ENCODE measurements at places on chromosomes 3 and 15.

GRCh38 chr3:142977399-142977728, 13.9 kb upstream of the PAQR9 start:
- no peak for DNase-seq

- DNase-seq, result no peak
Observed at GRCh38 chr3:117526470-117527079, 817.0 kb downstream of the TUSC7 start.

DNA sequence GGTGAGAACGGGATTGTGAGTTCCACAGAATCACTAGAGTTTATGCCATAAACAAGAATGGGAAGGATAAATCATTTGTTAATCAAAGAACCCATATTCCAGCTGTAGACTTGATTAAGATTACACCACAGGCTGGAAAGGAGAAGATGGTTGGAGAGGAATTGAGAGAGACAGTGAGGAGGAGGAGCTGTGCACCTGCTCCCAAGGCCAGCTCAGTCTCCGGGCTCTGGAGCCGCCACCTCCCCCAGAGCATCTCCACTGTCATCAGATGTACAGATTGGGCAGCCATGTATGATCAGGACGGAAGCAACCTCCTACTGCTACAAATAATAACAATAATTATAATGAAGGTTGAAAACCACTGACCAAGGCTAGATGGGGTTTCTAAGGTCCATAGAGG, 170.0 kb downstream of the MINAR1 start:
- no peak for DNase-seq

- DNase-seq, result no peak
Observed at GRCh38 chr3:10462641-10463532, 42.5 kb downstream of the ATP2B2 start.

GRCh38 chr15:85646538-85647091, 148.1 kb downstream of the KLHL25 start:
- no peak for DNase-seq

DNA sequence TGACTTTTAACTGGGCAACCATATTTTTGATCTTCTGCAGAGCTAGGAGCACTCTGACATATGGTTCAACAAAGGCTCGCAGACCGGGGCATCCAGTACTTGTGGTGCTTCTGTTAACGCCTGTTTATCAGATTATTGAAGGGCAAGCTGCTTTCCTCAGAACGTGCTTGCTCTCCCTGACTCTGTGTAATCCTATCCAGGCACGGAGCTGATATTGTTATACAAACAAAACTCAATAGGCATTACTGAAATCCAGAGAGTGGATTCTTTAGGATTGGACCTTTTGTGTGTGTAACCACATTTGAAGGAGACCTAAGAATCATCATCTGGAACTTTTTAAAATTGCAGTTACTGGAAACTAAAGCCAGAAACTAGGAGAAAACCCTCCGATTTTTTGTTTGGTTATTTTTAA, 246.5 kb downstream of the PTPRG start:
- DNase-seq, result no peak

- DNase-seq, result no peak
Observed at GRCh38 chr3:73474619-73475018, 150.1 kb downstream of the PDZRN3 start.

- DNase-seq, result no peak
Observed at GRCh38 chr3:41522612-41523011, 323.3 kb downstream of the CTNNB1 start.

DNA sequence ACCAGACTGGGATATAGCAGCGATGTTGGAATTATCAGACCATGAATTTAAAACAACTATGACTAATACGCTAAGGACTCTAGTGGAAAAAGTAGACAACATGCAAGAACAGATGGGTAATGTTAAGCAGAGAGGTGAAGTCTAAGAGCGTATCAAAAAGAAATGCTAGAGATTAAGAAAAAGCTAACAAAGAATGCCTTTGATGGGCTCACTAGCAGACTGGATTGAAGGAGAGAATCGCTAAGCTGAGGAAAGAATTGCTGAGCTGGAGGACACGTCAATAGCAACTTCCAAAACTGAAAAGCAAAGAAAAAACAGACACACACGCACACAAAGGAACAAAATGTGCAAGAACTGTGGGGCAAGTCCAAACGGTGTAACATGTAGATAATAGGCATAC, 20.0 kb upstream of the CMTM6 start:
- no peak for DNase-seq

- DNase-seq, result no peak
Observed at GRCh38 chr3:100009276-100010086, 104.8 kb downstream of the FILIP1L start.

GRCh38 chr3:41629986-41630385, 331.9 kb downstream of the ULK4 start:
- no peak for DNase-seq

GRCh38 chr3:63474828-63475518, 177.5 kb upstream of the SNTN start:
- no peak for DNase-seq

DNA sequence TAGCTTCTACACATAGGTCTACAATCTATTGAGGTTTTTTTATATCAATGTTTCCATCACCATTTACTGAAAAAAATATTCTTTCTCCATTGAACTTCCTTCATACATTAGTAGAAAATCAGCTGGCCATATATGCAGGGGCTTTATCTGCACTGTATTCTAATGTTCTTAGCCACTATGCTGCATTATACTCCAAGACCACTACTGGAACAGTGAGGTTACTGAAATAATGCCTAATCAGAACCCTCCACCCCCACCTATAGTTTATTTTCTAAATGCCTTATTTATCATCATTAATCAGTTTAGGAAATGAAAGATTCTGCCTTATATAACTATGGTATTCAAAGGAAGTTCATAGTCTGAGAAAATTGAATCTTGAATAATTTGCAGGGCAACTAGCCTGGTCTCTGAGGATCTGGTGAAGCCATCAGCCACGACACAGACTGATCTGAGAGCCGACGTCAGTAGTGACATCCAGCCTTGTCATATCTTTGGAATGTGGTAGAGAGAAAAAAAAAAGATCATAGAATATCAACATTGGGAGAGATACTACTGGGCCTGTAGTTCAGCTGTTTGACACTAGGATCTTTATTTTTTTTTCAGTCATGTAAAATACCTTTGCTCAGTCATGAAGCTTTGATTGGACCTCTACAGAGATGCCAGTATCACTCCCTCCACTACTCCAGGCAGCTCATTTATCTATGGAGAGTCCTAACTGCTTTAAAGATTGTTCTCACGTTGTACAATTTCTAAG, 66.6 kb downstream of the P3H2 start:
- peak; percentile 14 for DNase-seq

- DNase-seq, result no peak
Observed at GRCh38 chr15:57298204-57298603, 78.1 kb upstream of the CGNL1 start.

- DNase-seq, result no peak
Observed at GRCh38 chr15:86155551-86155950, 75.9 kb downstream of the AGBL1 start.

GRCh38 chr15:83658430-83659416, 4.8 kb downstream of the ADAMTSL3 start:
- DNase-seq, result no peak

DNA sequence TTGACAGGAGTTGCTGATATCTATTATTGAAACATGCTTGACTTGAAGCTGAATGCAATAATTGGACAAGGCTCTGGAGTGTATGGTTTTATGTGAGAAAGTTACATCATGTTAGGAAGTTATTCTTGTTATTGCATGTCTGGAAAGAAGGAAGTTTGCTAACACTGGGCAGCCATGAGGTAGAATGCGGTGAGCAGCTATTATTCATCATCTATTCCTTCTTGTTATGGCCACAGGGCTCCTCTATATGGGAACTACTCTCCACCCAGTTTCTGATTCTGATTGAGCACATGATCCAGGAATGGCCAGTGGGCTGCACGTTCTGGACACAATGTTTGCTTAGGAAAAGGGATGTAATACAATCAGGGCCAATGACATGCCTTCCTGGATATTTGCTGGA, 37.8 kb upstream of the SCN5A start:
- DNase-seq, result no peak

GRCh38 chr3:56855856-56856512, 54.2 kb upstream of the ARHGEF3 start:
- no peak for DNase-seq

DNA sequence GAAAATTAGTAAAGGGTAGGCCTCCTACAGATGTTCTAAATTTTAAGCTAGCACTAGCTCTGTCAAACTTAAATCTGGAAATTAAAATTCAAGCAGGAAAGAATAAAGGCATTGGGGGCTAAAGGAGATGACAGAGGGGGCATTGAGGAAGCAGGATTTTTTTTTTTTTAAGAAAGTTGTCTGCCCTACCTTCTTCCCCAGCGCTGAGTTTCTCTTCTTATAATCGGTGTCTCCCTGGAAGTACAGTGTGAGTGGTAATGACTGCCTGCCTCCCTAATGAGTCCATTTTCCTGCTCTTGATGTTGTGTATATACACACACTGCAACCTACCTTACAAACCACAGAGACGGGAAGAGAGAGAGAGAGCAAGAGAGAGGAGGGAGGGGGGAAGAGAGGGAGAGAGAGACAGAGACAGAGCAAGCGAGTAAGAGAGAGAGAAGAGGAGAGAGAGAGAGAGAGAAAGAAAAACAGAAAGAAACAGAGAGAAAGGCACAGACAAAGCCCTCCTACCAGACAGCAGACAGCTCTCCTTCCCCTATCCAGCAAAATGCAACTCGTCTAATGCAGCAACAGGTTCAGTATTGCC, 47.0 kb downstream of the ZBTB20 start:
- DNase-seq, result no peak

GRCh38 chr3:185351396-185351795, 11.5 kb upstream of the MAP3K13 start:
- no peak for DNase-seq

- no peak for DNase-seq
Observed at GRCh38 chr15:62534996-62535395, 369.9 kb upstream of the C2CD4B start.

DNA sequence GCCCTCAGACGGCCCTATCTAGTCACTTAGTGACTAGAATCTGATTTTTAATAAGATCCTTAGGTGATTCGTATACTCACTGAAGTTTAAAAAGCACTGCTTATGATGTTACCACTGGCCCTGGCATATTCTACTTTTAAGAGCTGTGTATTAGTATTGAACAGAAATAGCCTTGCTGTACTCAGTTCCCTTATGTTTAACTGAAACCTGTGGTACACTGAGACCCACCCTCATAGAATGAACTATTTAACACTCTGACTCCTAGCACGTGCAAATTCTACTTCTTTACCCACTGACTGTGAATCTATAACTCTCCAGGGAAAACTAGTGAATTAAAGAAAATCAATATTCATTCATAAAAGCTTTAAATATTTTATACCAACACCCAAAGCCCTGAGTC, 108.9 kb downstream of the CCNL1 start:
- DNase-seq, result no peak

DNA sequence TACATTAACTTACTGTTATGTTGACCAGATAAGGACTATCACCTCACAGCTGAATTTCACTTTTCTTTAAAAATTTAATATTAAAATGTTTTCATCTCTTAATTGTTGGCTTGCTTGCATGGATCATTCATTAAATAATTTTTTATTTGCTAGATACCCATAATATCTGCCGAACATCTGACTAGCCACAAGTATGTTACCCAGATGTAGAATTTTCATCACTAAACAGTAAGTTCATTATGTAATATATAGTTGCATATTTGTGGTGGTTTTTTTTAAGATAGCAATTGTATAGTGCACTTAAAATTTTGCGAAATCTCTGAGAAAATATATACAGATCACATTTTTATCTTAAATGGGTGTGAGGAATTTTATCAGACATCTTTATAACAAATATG, 190.4 kb downstream of the MBNL1 start:
- DNase-seq, result no peak

GRCh38 chr15:56059716-56060115, 66.3 kb upstream of the NEDD4 start:
- DNase-seq, result no peak

DNA sequence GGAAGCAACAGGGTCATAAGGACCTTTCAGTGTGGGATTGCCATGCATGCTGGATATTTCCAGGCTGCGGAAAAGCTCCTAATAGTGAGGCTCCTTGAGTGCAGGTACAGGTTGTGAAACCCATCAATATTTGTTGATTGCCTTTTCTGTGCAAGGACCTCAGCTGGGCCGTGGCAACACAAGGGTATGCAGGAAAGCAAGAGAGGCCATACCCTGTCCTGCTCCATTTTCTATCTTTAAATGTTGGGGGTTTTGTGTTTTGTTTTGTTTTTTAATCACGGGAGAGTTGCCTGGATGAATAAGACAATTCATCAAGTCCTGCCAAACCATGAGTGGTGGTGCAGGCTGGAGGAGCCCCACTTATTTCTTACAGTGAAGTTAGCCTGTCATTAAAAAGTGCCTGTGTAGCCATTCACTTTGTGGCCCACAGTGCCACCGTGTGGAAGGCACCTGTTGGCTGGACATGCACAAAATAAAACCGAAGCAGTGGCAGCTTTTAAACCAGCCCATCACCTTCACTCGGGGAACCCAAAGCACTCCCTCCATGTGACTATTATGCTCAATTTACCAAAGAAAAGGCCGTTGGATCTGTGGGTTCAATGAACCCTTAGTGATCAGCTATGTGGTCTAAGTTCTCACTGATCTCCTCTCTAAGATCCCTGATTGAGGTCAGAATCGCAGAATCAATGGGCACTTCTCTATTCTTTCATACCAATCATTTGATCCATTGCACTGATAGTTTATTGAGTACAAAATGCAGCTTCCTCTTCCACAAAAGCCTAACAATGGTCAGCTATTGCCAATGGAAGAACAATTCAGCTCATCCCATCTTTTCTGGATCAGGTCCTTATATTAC, 42.2 kb downstream of the CLDN18 start:
- DNase-seq, result no peak

GRCh38 chr3:29099296-29099695, 181.6 kb upstream of the RBMS3 start:
- DNase-seq, result no peak

GRCh38 chr3:177596248-177596815, 399.1 kb upstream of the TBL1XR1 start:
- DNase-seq, result no peak

DNA sequence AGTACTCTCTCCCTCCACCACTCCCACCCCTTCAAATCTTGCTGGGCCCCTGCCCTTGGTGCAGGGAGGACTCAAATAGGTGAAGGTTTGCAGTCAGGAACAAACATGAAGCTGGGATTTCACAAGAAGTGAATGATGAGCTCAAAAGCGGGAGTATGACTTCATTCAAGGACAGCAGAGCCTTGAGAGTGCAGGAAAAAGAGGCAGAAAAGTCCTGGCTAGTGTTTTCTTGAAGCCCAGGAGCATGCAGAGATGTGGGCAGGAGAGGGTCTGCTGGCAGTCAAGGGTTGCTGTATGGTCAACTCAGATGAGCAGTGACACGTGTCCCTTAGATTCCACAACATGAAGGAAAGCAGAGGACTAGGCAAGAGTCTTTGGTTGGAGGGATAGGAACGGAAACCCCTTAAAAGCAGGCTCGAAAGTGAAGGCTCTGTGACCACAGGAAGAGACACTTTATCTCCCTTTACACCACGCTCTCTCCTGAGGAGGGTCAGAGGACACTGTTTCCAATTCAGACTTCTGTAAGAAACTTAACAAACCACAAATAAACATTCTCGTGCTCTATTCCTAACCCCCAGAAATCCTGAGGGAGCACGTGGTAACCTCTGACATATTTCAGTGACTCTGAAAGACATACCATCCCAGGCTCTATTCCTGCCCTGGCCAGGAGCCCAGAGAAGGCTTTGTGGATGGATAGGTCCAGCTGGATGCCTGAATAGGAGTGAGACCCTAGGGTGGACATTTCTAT, 168.0 kb upstream of the NDN start:
- no peak for DNase-seq

All from T1000 (cell line).